ENCODE measurements at places on chromosomes 1 and 21.

GRCh38 chr1:228359613-228360532 lies 46.8 kb downstream of the TRIM11 start:
- no peak for DNase-seq

DNA sequence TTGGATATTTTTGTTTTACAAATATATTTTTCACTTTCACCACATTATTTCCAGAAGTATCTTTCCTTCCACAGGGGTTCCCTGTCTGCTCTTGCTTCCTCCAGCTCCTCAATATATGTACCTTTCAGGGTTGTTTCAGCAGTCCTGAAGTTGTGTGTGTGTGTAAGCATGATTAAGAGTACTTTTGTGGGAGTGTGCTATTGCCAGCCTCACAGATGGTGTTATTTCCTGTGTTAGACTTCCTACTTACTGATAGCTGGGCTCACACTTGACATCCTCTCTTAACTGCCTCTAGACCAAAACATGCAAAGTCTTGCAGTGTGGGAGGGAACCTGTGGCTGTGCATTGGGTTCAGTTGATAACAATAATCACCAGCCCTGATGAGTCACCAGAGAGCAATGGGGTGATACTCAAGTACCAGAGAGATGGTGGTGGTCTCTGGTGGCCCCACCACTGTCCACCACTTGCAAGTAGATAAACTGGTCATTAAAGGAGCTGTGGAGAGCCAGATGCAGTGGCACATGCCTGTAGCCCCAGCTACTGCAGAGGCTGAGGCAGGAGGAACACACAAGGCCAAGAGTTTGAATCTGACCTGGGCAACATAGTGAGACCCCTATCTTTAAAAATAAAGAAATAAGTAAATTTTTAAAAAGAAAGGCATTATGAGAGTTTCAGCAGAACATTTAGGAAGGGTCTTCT lies 126.7 kb downstream of the NR5A2 start:
- peak; percentile 49 for DNase-seq

GRCh38 chr1:111285879-111286278 lies 4.8 kb upstream of the CHIA start:
- no peak for DNase-seq

DNA sequence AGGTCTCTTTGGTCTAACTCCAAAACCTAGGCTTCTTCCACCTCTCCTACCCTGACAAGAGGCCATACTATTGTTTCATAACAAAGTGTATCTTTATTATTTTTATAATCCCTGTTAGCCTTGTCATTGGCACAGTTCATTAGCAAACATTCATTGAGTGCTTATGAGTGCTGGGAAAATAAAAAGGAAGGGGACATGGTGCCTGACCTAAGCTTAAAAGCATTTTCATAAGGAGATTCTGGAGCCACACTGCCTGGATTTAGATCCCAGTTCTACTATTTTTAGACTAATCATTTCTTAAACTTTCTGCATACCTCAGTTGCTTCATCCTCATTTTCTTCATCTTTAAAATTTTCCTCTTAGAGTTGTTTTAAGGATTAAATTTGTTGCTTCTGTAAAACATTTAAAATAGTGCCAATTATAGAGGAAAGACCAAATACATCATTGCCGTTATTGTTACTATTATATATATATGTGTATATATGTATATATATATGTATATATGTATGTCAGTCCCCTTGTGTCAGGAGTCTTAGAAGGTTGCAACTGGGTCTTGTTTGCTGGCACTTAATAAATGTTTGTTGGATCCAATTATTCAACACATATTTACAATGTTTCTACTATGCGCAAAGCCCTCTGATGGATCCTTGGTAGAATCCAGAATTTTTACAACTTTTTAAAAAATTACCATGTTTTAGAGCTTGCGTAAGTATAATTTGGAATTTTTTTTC lies 250.9 kb upstream of the SGIP1 start:
- no peak for DNase-seq

- peak; percentile 52 for DNase-seq
Measured at GRCh38 chr21:45154511-45155508, 80.4 kb downstream of the ADARB1 start.

DNA sequence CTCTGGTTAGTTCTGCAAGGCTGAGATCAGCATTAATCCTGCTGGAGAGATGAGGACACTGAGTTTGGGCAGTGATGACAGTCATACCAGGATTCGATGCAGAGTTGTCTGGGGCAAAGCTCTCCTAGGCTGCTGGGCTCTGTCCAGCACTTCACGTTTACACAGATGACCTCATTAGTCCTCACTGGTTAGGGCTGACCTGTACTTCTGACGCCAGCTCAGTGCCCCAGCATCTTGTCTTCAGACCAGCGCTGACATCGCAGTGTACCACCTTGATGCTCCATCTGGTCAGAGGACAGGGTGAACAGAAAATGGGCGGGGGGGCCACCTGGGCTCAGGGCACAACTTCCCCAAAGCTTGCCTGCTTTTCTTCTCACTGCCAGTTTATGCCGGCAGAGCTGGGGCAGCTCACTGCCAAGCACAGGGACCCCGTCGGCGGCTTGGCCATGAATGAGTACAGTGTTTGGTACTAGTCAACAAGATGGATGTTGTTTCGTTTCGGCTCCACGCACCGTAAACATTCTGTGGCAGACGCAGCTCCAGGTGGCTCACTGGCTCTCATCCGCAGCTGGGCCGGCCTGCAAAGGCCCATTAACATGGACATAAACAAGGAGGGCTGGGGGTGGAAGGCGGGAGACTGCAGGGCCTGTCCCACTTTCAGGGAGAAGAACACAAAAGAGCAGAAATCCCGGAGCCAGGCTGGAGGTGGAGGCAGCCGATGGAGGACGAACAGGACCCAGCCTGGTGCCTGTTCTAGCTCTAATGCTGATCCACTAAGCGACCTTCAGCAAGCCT lies 118.7 kb downstream of the GLIS1 start:
- DNase-seq = no peak

DNA sequence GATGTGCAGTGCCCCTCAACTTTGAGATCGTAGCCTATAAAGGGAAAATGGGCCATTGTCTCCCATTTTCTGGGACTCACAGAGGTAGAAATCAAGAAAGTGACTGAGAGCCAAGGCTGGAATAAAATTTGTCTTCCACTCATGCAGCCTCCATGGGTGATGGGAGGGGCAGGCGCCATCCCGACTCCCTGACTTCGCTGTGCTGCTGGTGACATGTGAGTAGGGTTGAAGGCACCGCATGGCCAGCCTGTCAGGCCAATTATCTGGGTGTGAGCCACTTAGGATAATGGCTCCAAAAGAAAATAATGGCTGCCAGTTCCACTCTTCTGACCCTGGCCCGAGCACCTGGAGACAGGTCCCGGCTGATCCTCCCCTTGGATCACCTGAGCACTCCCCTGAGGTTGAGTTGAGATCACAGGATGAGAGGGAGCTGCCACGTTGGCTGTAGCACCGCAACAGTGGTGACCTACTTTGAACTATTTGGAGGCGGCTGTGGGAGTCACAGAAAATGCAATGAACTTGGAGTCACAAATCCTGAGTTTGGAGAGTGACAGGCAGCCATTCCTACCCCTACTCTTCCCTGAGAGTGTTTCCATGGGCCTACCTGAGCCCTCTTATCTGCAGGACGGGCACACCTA lies 26.3 kb downstream of the CAPN9 start:
- no peak for DNase-seq

DNA sequence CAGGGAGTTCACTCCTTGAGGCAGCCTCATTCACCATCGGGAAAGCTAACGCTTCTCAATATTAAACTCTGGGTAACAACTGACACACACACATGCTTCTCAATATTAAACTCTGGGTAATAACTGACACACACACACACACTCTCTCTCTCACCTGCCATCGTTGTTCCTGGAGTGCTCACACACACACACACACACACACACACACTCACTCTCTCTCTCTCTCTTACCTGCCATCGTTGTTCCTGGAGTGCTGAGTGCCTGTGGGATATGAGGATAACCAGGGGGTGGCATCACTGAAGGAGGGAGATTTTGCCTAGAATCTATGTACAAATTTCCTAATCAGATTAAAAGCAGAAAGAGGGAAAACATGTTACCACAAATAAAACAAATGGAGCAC lies 17.1 kb upstream of the GUCA2A start:
- DNase-seq = no peak

- peak; percentile 27 for DNase-seq
Measured at GRCh38 chr21:34886240-34887104, 162.6 kb downstream of the RUNX1 start.

GRCh38 chr1:196070940-196071339 lies 537.3 kb downstream of the KCNT2 start:
- DNase-seq = no peak

DNA sequence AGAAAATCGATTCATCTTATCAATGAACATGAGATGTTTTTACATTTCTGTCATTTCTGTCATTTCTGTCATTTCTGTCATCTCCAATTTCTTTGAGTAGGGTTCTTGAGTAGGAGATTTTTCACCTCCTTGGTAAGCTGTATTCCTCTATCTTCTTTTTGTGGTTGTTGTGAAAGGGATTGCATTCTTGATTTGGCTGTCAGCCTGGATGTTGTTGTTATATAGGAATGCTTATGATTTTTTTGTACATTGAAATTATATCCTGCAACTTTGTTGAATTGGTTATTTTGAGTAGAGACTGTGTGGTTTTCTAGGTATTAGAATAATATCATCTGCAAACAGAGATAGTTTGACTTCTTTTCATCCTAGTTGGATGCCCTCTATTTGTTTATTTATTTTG lies 1233.7 kb downstream of the PLA2G4A start:
- DNase-seq = no peak

- no peak for DNase-seq
Measured at GRCh38 chr1:41769068-41769467, 149.7 kb downstream of the HIVEP3 start.

DNA sequence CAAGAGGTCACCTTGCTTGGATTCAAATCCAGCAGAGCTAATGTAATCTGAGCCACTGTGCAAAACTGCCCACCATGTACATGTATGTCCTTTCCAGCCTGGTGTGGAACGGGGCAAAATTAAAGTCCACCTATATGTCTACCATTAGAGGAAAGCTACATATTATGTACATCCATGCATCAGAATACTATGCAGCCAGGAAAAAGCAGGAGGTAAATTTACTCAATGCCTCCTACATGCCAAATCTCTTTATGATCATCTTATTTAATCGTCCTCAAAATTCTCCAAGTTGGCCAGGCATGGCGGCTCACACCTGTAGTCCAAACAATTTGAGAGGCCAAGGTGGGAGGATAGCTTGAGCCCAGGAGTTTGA lies 6.3 kb upstream of the ZNF683 start:
- DNase-seq = no peak

GRCh38 chr1:1799716-1800115 lies 21.4 kb upstream of the NADK start:
- no peak for DNase-seq

DNA sequence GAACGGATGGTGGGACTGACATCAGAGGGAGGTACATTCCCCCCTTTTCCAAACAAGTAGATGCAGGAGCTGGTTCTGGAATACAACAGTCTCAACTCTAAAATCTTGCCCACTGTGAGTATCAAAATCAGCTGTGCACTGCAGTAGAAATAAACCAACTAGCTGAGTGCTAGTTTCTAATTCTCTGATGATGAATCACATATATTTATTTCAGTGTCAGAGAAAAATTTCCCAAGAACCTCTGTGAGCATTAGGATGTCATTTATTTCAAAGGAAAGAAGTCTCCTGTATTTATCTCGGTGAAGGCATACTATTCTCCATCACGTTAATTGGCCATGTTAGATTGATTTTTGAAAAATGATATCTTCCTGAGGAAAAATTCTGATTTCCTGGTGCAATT lies 67.1 kb downstream of the LHX9 start:
- DNase-seq = no peak

GRCh38 chr1:61337037-61337436 lies 254.7 kb downstream of the NFIA start:
- no peak for DNase-seq

DNA sequence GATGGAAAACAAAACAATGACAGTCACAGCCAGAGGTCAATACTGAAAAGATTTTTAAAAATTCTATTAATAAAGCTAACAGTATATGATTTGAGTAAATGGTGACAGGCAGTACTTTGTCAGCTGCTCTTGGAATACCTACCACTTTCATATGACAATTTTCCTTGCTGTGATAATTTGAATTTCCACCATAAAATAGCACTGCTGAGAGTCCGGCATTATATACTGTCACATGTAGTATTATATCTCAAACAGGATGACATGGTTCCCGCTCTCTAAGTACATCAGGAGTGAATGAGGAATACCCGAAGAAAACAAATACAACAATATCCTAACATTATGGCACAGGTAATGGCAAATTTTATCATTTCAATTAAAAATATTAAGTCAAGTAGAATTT lies 146.8 kb upstream of the TMPRSS15 start:
- no peak for DNase-seq

DNA sequence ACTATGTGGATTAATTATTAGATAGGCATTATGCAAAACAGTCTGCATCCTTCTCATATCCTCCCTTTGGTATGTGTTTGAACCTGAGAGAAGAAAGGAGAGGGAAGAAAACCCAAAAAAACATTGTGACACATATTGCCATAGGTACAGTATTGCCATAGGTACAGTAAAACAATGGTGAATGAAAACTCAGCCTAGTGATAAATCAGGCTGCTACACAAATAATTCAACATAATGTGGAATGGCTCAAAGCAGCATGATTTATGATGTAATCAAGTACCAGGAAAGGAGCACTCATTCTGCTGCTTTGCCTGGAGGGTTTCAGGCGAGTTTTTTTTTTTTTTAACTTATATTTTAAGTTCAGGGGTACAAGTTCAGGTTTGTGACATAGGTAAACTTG lies 213.9 kb upstream of the LYPLAL1 start:
- no peak for DNase-seq

DNA sequence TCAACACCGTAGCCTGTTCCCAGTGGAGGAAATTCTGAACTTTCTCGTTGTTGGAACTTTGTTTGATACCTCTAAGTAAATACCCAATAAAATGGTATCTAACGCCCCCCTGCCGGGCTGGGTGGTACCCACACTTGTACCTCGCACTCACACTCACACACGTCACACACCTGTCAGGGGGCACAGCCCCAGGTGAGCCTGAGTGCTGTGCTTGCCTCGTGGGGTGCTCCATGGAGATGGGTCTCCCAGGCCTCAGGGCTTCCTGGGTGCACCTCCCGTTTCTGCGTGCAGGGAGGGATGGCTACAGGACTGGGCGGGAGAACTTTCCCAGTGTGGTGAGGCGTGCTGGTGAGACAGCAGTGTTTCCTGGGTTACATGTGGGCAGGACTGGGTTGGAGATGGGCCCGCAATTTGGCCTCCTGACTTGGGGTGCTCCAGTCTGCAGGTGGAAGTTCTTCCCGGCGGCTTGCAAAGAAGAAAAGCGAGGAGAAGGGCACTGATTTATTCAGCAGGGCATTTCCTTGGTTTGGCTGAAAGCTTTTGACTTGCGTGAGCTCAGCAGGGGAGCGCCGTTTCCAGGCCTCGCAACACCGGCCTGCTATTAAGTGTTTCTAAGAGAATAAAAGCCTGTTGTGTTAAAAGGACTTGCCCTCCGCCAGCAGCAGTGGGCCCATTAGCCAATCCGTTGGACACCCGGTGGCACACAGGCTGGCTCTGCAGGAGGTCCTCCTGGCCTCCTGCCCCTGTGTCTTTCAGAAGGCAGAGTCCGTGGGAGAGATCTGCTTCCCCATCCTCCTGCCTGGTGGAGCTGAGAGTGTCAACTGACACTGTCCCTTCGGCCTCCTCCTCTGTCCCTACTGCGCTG lies 79.7 kb downstream of the KIF26B start:
- no peak for DNase-seq

Measured in central memory CD4-positive, alpha-beta T cell (primary cell).